Mesothelial cell of epicardium (in vitro differentiated cells): ENCODE measurements at places on chromosomes 6 and 20. TPM values are rescaled to one million over a fixed set of nuclear protein-coding genes. Genes with fewer than 3 reads are reported as not detected.

The PCIF1 gene
- 43.7 to 45.2 TPM (median 44.4 TPM) in 3 replicates for total RNA-seq

The DCDC2 gene
- 1.4 to 1.9 TPM (median 1.4 TPM) in 3 replicates for total RNA-seq

The CD40 gene
- total RNA-seq: 3.8 to 5.0 TPM (median 4.3 TPM) in 3 replicates

The FOXA2 gene
- not detected in 3 replicates for total RNA-seq

The CNR1 gene
- total RNA-seq: 6.2 to 6.9 TPM (median 6.3 TPM) in 3 replicates

The TEAD3 gene
- 88.2 to 91.8 TPM (median 91.4 TPM) in 3 replicates for total RNA-seq

The IRAK1BP1 gene
- total RNA-seq: 6.3 to 7.8 TPM (median 7.8 TPM) in 3 replicates

The MYT1 gene
- total RNA-seq: 0.16 to 0.34 TPM (median 0.20 TPM) in 3 replicates

The FILIP1 gene
- total RNA-seq: 9.7 to 11.3 TPM (median 10.4 TPM) in 3 replicates

The DSP gene
- total RNA-seq: 163 to 172 TPM (median 171 TPM) in 3 replicates

The MTRF1L gene
- total RNA-seq: 14.8 to 17.0 TPM (median 16.5 TPM) in 3 replicates

The TTBK1 gene
- total RNA-seq: 0.29 to 0.34 TPM (median 0.29 TPM) in 3 replicates

The EDN1 gene
- 7.4 to 8.9 TPM (median 8.5 TPM) in 3 replicates for total RNA-seq

GRCh38 chr20:58228484-58229197 lies at the start of gene ANKRD60:
TSS of gene ANKRD60 (minus strand) at chr20:58228653. CDS start at chr20:58228653, 0 bp downstream.
- H3K36me3 ChIP-seq: no peaks in the 10 kb centered on the region
- peaks cover 16% of the 10 kb centered on the region for H3K4me1 ChIP-seq
- H3K27ac ChIP-seq: no peak within 1 kb of the TSS
- H3K27me3 ChIP-seq: peaks cover 78% of the 10 kb centered on the region
- DNase-seq: no peak

DNA sequence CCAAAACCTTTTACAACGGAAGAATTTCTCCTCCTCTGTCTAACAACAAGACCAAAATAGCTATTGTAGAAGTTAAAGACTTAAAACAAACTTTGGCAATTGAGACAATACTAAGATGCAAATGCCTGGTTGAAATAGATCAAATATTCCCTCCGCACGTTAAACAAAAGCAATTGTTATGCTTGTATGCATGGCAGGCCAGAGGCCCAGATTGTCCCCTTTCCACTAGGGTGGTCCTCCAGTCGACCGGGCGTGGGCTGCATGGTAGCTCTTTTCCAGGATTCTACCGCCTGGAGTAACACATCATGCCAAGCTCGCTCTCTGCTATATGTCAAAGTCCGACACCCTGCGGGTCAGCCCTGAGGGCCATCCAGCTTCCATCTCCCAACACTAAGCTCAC lies 234.7 kb downstream of the RNGTT start:
- no peaks in the 10 kb centered on the region for H3K36me3 ChIP-seq
- no peak overlapping the region for H3K27ac ChIP-seq
- peaks cover 16% of the 10 kb centered on the region for H3K4me1 ChIP-seq
- H3K4me3 ChIP-seq: no peak overlapping the region
- no peak for DNase-seq
- H3K27me3 ChIP-seq: no peaks in the 10 kb centered on the region

DNA sequence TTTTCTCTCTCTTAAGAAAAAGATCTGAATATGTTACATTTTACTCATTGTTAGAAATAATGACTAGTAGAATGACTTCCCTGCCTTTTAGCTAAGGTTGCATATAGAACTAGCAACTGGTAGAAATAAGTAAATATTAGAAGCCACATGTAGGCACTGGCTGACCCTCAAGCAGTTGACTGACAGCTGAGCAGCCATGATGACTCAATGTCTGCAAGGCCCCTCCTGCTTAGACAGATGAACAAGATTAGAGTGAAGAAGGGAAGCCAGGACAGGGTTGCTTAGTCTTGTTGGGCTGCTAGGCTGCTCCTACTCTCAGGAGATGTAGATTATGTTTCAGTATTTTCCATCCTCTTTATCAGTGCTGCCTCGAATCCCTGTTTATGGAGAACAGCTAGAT lies 6.5 kb downstream of the MEP1A start:
- H3K27ac ChIP-seq: no peak overlapping the region
- no peaks in the 10 kb centered on the region for H3K4me1 ChIP-seq
- no peaks in the 10 kb centered on the region for H3K36me3 ChIP-seq
- no peak for DNase-seq

- H3K36me3 ChIP-seq: no peaks in the 10 kb centered on the region
- no peak for DNase-seq
These were observed 100.4 kb downstream of the CD83 start for GRCh38 chr6:14217728-14218518.

GRCh38 chr20:48622421-48622820 lies 205.4 kb downstream of the PREX1 start:
- H3K36me3 ChIP-seq: no peaks in the 10 kb centered on the region
- H3K27me3 ChIP-seq: peaks cover 2% of the 10 kb centered on the region
- H3K4me3 ChIP-seq: no peak overlapping the region
- DNase-seq: no peak

DNA sequence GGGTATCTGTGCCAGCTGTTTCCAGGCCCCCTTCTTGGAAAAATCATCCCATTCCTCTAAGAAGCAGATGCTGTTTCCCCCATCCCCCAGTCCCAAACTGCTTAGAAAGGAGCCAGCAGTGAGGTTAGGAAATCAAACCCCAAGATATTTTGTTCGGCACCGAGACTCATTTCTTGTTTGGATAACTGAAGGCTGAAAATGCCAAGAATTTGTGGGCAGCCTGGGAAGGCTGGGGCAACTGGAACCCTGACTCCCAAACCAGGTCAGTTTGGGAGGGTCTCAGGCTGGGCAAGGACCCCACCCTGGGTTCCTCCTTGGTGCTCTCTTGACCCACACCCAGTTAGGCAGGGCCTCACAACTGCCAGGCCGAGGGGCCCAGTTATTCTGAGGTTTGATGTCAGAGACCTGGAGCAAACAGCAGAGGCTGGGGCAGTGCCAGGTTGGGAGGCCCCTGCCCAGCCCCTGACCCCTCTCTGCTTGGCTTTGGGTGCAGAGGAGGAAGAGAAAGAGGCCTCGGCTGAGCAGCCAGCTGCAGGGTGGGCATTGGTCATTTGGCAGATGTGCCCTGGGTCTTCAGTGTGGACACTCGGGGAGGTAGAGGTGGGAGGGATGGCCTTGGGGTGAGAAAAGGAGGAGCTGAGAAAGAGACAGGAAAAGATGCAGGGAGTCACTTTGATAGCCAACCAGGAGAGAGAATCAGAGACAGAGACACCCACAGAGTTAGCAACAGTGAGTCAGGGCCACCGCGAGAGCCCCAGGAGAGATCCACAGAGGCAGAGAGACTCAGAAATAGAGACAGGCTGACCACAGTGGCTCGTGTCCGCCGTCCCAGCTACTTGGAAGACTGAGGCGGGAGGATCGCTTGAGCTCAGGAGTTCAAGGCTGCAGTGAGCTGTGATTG lies 5.0 kb downstream of the ANGPT4 start:
- H3K4me1 ChIP-seq: peaks cover 3% of the 10 kb centered on the region
- H3K4me3 ChIP-seq: no peak overlapping the region
- no peaks in the 10 kb centered on the region for H3K36me3 ChIP-seq
- H3K27ac ChIP-seq: no peak overlapping the region

GRCh38 chr20:20812136-20812535 lies 99.7 kb upstream of the RALGAPA2 start:
- H3K27me3 ChIP-seq: peaks cover 6% of the 10 kb centered on the region
- H3K27ac ChIP-seq: no peak overlapping the region
- H3K36me3 ChIP-seq: no peaks in the 10 kb centered on the region
- no peak overlapping the region for H3K4me3 ChIP-seq
- no peak for DNase-seq

DNA sequence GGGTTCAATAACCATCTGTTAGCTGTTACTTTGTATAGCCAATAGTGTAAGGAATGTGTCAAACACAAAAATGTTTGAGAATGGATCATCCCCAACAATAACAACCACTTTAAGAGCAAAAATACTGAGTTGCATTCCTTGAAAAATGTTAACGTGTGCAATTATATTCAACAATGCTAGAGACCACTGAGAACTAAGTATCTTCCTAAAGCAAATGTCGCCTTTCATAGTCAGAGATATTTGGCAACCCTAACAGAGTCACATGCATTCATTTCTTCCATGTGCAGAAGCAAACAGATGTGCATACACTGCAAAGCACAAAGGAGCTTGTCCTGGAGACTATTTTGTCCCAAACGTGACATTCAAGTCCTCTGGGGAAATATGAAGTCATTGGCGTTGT lies 448.6 kb downstream of the GJA1 start:
- H3K4me1 ChIP-seq: peaks cover 26% of the 10 kb centered on the region
- no peak overlapping the region for H3K27ac ChIP-seq
- H3K36me3 ChIP-seq: no peaks in the 10 kb centered on the region
- DNase-seq: no peak
- H3K4me3 ChIP-seq: no peak overlapping the region

DNA sequence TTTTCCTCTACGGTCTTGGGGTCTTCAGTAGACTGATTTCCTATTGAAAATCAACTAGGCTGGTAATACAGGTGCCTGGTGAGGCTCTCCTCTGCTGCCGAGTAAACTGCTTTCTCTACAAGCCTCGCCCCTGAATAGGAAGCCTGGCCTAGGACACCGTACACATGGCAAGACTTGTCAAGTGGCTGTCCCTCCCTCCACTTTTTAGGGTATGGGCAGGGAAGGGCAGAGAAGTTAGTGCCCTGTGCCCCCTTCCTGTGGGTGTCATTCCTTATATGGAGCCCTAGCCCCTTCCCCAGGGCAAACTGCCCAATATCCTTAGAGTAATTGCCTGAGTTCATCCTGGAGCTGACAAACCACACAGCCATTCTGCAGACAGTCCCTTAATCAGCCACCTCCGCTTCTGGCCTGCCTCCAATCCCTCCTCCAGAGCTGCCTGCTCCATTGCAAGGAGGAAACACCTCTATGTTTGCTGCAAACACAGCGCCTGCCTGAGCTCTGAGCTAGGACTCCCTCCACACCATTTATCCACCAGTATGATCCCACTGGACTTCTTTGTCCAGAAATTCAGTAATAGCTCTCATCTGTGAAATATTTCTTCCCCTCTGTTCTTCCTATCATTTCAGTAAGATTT lies 93.1 kb downstream of the CHD6 start:
- DNase-seq: peak; percentile 56
- peaks cover 26% of the 10 kb centered on the region for H3K4me1 ChIP-seq
- peak overlapping the region; percentile 68 for H3K27ac ChIP-seq

GRCh38 chr20:52172392-52173047 lies 19.1 kb downstream of the ZFP64 start:
- H3K27ac ChIP-seq: no peak overlapping the region
- H3K4me1 ChIP-seq: no peaks in the 10 kb centered on the region
- H3K36me3 ChIP-seq: peaks cover 29% of the 10 kb centered on the region
- no peak overlapping the region for H3K4me3 ChIP-seq
- no peak for DNase-seq

GRCh38 chr6:151324488-151324825 lies 66.9 kb downstream of the ZBTB2 start:
- peak overlapping the region; percentile 83 for H3K27ac ChIP-seq
- H3K4me3 ChIP-seq: peak overlapping the region; percentile 41
- H3K4me1 ChIP-seq: peaks cover 68% of the 10 kb centered on the region
- DNase-seq: no peak

GRCh38 chr6:116034327-116034726 lies 26.4 kb downstream of the FRK start:
- H3K27ac ChIP-seq: peak overlapping the region; percentile 4
- H3K36me3 ChIP-seq: no peaks in the 10 kb centered on the region
- H3K27me3 ChIP-seq: no peaks in the 10 kb centered on the region
- DNase-seq: no peak

- H3K4me3 ChIP-seq: no peak overlapping the region
- H3K27me3 ChIP-seq: no peaks in the 10 kb centered on the region
- H3K36me3 ChIP-seq: peaks cover 2% of the 10 kb centered on the region
- H3K27ac ChIP-seq: no peak overlapping the region
- H3K4me1 ChIP-seq: peaks cover 2% of the 10 kb centered on the region
These were observed 109.0 kb downstream of the SULF2 start for GRCh38 chr20:47676219-47676721.

- peaks cover 40% of the 10 kb centered on the region for H3K4me1 ChIP-seq
- H3K4me3 ChIP-seq: no peak overlapping the region
- no peak for DNase-seq
- peak overlapping the region; percentile 91 for H3K27ac ChIP-seq
- H3K27me3 ChIP-seq: no peaks in the 10 kb centered on the region
These were observed 222.8 kb upstream of the CITED2 start for GRCh38 chr6:139597087-139597763.

DNA sequence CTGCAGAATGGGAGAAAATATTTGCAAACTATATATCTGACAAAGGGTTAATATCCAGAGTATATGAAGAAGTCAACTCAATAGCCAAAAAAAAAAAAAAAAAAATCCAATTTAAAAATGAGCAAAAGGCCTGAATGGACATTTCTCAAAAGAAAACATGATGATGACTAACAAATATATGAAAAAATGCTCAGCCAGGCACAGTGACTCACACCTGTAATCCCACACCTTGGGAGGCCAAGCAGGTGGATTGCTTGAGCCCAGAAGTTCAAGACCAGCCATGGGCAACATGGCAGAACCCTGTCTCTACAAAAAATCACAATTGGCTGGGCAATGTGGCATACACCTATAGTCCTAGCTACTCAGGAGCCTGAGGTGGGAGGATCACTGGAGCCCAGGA lies 2.1 kb upstream of the ECHDC1 start:
- no peak overlapping the region for H3K27ac ChIP-seq
- no peaks in the 10 kb centered on the region for H3K4me1 ChIP-seq
- no peak overlapping the region for H3K4me3 ChIP-seq
- peaks cover 30% of the 10 kb centered on the region for H3K36me3 ChIP-seq
- H3K27me3 ChIP-seq: no peaks in the 10 kb centered on the region

DNA sequence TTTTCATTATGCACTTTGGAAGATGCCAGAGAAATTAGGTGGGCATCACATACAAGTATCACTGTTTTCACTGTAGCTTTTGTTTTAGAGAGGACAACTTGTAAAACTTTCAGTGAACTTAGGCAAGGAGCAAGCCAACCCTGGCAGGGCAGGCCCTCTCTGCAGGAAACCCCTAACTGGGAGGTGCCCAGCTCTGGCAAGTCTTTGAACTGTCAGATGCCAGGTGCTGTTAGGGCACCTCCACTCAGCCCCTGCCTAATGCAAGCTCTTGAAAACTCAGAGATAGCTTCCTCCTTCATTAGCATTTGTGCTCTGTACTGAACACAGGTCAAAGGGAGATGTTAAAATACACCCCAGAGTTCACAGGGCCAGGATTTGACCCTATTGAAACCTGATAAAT lies 774.2 kb upstream of the FLRT3 start:
- DNase-seq: no peak
- no peak overlapping the region for H3K4me3 ChIP-seq
- no peak overlapping the region for H3K27ac ChIP-seq
- H3K4me1 ChIP-seq: peaks cover 14% of the 10 kb centered on the region
- H3K27me3 ChIP-seq: no peaks in the 10 kb centered on the region
- no peaks in the 10 kb centered on the region for H3K36me3 ChIP-seq

DNA sequence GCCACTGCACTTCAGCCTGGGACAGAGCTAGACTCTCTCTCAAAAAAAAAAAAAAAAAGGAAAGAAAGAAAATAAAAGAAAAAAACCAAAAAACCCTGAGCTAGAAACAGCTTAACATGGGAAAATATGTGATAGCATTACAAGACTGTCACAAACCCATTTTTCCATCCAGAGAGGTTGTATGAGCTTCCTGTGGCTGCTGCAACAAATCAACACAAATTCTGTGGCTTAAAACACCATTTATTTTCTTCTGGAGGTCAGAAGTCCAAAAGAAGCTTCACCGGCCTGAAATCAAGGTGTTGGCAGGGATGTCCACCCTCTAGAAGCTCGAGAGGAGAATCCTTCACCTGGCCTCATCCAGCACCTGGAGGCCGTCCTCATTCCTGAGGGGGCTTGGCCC lies 21.7 kb upstream of the SSR1 start:
- H3K27ac ChIP-seq: no peak overlapping the region
- no peaks in the 10 kb centered on the region for H3K36me3 ChIP-seq
- no peak for DNase-seq
- H3K4me1 ChIP-seq: no peaks in the 10 kb centered on the region
